Bronchial epithelial cell (primary cell): ENCODE measurements at places on chromosomes 12 and 14.

GRCh38 chr12:46723629-46724419 lies 102.0 kb downstream of the SLC38A4 start:
- DNase-seq = no peak

- DNase-seq = no peak
Measured at GRCh38 chr14:72617391-72618031, 276.4 kb downstream of the DPF3 start.

- no peak for DNase-seq
Measured at GRCh38 chr12:1839956-1840951, 19.9 kb downstream of the LRTM2 start.

DNA sequence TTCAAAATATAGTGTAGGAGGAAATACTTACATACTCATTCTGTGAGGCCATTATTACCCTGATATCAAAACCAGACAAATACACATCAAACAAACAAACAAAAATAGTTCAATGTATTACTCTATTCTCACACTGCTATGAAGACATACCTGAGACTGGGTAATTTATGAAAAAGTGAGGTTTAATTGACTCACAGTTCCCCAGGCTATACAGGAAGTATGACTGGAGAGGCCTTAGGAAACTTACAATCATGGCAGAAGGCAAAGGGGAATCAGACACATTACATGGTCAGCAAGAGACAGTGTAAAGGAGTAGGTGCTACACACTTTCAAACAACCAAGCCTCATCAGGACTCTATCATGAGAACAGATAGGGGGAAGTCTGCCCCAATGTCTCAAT lies 1023.2 kb downstream of the TMTC2 start:
- DNase-seq = peak; percentile 67
